ENCODE measurements at places on chromosomes 3 and 15.

- DNase-seq = peak; percentile 32
Observed at GRCh38 chr3:5122741-5123706, 932 bp downstream of the ARL8B start.

GRCh38 chr15:39918688-39919385 is 1.2 kb downstream of the GPR176 start:
- no peak for DNase-seq

- peak; percentile 26 for DNase-seq
Observed at GRCh38 chr3:185270262-185270955, 16.6 kb upstream of the EHHADH start.

DNA sequence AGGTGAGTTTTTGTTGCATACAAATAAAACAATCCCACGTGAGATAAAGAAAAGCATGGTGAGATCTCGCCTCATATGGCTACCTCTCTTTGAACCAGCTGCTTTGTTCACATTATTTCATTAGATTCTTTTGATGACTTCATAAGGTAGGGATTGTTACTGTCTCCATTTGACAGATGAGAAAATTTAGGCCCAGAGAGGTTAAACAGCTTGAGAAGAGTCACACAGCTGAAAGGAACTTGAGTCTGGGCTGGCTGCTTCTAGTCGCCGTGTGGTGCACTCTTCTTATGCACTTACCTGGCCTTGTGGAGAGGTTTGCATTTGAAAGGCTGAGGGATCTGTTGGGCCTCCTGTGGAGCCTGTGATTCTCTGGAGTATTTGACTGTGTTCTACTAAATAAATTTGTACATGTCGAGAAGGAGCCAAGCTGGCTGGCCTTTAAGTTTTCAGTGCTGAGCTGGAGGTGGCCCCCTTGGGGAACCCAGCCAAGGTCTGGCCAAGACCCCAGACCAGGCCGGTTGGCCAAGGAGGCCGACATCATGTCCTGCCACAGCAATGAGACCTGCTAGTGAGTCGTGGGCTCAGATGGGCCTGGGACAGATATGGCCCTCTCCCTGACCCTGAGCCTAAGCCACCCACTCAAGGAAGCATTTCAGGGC is 125.1 kb downstream of the SMAD6 start:
- no peak for DNase-seq

GRCh38 chr3:14598143-14598569 is 53.4 kb upstream of the CCDC174 start:
- DNase-seq = no peak

- no peak for DNase-seq
Observed at GRCh38 chr3:185750015-185750414, 74.8 kb downstream of the IGF2BP2 start.

- no peak for DNase-seq
Observed at GRCh38 chr3:67361770-67362169, 292.6 kb downstream of the SUCLG2 start.

GRCh38 chr3:56849698-56850097 is 47.9 kb upstream of the ARHGEF3 start:
- no peak for DNase-seq

GRCh38 chr3:194485881-194486539 is 792 bp downstream of the ATP13A3 start:
- peak; percentile 50 for DNase-seq

GRCh38 chr15:34768530-34768929 is 13.7 kb upstream of the GJD2 start:
- no peak for DNase-seq

- DNase-seq = no peak
Observed at GRCh38 chr3:58999134-58999773, 50.6 kb downstream of the CFAP20DC start.

- no peak for DNase-seq
Observed at GRCh38 chr15:32706704-32707103, 11.1 kb upstream of the GREM1 start.

GRCh38 chr3:174346141-174346540 is 513.0 kb upstream of the NAALADL2 start:
- no peak for DNase-seq

- no peak for DNase-seq
Observed at GRCh38 chr15:74415966-74416916, 17.5 kb downstream of the SEMA7A start.

- DNase-seq = peak; percentile 89
Observed at GRCh38 chr3:38039101-38039898, at the start of gene DLEC1. Gene DLEC1, plus strand, starts transcription at chr3:38039208. Its CDS starts 18 bp downstream, at chr3:38039226.

GRCh38 chr15:85781099-85781498 is 13.6 kb downstream of the KLHL25 start:
- DNase-seq = no peak

DNA sequence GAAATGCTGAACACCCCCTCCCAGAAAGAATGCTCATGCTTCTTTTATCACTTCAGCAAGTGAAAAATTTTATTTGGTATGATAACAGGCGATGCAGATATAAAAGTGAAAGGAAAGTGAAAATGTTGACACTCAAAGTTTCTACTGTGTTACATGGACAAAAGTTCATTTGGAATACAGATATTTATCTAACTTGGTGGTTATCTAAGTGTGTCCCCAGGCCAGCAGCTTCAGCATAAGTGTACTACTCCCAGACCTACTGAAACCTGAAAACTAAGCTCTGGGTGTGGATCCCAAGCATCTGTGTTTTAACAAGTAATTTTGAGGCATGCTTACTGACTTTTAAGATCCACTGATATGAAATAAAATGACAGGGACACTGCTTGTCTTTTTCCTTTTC is 157.1 kb upstream of the BCHE start:
- DNase-seq = no peak
